ENCODE measurements at places on chromosomes 1 and 21. TPM values are rescaled to one million over a fixed set of nuclear protein-coding genes. Genes with fewer than 3 reads are reported as not detected.
A peak's percentile ranks its signal among the peaks of the same experiment; 100 is the strongest.

Gene SLC35A3
- 34.4 TPM for total RNA-seq

Gene F11R
- 6.0 TPM for total RNA-seq

Gene HES2
- total RNA-seq, result under 0.01 TPM

Gene TFF2
- total RNA-seq, result not detected

Gene S100A12
- not detected for total RNA-seq

Gene FHAD1
- total RNA-seq, result 6.8 TPM

Gene CD164L2
- total RNA-seq, result not detected

Gene FCRL5
- not detected for total RNA-seq

- DNase-seq, result no peak
Observed at GRCh38 chr1:171890131-171890530, 48.8 kb downstream of the DNM3 start.

GRCh38 chr1:18840145-18840544 lies 19.3 kb downstream of the TAS1R2 start:
- no peak for DNase-seq

- DNase-seq, result no peak
Observed at GRCh38 chr1:181129771-181130606, 41.5 kb downstream of the IER5 start.

DNA sequence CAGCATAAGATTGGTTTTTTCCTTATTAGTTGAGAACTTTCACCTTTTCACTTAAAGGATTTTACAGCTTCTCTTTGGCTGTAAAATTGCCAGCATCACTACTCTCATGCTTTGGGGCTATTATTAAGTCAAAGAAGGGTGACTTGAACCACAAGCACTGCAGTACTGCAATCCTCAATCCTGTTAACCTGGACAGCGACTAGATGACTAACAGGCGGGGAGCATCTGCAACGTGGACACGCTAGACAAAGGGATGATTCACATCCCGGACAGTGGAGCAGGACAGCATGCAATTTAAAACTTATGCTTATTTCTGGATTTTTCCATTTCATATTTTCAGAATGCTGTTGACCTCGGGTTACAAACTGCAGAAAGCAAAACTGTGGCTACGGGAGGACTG lies 8.1 kb downstream of the ARV1 start:
- DNase-seq, result peak; percentile 85

DNA sequence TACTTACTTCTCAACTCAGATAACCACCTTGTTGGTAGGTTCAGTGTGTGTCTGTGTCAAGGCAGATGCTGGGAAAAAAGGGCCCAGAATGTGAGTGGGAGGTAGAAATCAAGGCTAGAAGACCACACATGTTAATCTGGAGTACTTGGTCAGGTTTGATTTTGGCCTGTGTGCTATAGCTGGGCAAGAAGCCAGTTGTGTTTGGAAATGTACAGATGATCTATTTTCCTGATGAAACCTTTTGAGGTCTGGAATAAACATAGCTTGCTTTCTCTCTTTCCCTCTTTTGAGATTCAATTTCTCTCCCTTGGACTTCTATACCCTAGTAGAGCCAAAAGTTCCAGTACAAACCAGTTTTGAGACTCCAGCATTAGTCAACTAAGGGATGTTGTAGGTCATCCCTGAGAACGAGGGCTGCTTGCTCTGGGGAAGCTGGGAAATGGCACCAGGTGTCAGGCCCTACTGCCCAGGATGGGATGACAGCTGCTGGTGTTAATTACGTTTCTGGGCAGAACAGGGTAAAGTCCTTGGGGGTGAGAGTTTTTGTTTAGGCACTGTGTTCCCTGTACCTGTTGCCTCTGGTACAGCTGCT lies 15.8 kb downstream of the MAPKAPK2 start:
- DNase-seq, result no peak

DNA sequence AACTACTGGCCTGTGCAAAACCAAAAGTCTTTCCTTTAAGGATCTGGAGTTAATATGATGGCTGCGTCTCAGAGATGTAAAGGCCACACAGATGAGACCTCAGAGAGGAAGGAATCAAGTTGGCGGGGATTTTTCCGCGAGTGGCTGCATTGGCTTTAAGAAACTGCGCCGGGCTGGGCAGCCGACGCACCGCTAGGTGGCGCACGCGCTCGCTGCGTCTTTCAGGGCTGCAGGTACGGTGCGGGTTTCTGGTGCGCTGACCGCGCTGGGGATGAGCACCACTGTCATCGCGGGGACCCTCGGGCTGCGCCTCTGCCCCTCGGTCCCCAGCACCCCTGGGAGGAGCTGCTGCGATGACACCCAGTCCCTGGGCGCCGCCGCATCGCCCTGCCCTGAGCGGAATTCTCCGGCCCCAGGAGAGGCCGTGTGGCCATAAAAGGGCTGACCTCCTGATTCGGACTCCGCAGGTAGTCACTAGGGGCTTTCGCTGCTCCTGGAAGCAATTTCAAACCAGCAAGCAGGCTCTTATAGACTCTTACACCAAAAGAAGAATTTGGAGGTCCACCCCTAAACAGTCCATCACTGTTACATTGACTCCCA lies 241.0 kb downstream of the KCNJ6 start:
- peak; percentile 31 for DNase-seq

DNA sequence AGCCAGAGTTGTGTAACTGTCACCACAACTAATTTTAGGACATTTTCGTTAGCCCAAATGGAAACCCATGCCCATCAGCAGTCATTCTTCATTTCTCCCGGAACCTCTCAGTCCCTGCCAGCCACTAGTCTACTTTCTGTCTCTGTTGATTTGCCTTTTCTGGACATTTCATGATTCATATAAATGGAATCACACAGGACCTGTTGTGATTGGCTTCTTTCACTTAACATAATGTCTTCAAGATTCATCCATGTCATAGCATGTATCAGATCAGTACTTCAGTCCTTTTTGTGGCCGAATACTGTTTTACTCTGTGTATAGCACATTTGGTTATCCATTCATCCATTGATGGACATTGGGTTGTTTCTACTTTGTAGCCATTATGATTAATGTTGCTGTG lies 7.1 kb downstream of the SLC66A1 start:
- DNase-seq, result no peak

- DNase-seq, result no peak
Observed at GRCh38 chr1:155184835-155185782, 11.5 kb downstream of the TRIM46 start.

- peak; percentile 55 for DNase-seq
Observed at GRCh38 chr21:38223893-38224540, 32.8 kb upstream of the KCNJ15 start.

DNA sequence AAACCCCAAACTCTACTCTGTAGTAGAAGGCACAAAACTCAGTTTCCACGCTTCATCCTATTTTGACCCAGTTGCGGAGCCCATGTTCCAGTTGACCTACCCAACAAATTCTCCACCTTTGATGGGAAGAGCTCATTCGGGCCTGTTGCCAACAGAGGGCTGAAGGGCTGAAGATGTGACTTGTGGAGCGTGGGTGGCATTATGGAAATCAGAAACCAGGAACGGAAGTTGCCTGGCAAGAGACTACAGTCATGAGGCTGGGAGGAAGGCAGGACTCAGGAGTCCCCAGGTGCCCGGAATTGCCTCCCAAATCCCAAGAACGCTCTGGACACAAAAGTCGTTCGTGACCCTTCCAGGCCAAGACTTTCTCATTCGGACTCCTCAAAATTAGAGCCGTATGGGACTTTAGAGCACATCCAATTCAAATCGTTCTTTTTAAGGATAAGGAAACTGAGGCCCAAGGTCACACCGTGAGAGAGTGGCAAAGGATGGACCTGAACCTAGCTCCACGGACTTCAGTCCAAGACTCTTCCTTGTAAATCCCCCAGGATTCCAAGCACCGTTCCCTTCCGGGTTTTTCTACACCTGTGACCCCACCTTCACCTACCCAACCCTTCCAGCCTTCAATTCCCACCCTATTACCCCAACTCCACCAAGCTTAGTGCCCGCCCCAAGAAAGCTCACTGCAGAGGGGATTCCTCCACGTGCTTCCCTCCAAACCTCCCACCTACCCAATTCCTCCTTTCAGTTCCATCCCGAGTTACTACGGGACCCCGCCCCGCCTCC lies 739 bp downstream of the SMG5 start:
- peak; percentile 48 for DNase-seq

DNA sequence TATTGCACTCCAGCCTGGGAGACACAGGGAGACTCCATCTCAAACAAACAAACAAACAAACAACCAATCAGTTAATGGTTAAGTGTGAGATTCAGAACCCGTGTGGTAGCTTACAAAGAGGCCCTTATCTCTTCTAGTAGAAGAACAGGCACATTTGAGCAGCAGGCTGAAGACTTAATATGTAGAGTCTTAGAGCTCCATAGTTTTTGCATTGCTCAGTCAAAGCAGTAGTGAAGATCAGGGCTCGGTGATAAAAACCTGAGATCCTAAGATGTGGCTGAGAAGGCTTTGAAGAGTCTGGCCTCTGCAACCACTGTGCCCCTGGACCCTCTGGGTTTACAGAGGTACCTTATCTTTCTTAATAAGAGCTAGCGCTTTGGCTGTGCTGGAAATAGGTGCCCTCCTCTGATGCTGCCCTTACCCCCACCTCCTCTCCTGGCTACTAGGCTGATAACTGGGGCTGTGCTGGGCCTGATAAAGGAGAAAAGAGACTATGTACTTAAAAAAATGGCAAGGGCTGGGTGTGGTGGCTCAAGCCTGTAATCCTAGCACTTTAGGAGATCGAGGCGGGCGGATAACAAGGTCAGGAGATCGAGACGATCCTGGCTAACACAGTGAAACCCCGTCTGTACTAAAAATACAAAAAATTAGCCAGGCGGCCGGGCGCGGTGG lies 10.5 kb upstream of the UCK2 start:
- no peak for DNase-seq

DNA sequence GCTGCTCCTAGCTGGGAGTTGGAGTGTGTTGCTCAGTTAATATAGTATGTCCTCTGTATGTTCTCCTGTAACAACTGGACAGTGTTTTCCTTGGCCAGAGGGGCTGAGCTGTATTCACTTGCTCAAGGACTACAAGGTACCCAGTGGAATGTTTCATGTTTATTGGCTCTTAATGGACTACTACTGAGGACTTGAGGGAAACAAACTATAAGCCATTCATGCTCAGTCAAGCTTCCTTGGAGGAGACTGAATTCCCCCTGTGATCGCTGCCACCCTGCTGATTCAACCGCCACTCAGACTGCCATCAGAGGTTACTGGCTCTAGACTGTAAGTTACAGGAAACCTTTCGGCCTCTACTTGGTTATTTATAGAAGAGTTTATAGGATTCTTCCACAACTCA lies 166.6 kb downstream of the ZC3H11B start:
- DNase-seq, result peak; percentile 53

GRCh38 chr1:150179867-150180266 lies 30.2 kb downstream of the PLEKHO1 start:
- DNase-seq, result no peak

GRCh38 chr1:82318921-82319320 lies 518.2 kb downstream of the ADGRL2 start:
- DNase-seq, result no peak

GRCh38 chr1:226761322-226761721 lies 22.2 kb upstream of the ITPKB start:
- no peak for DNase-seq
